Left renal cortex interstitium (tissue), 4 donors: ENCODE measurements at places on chromosomes 7 and 10.

GRCh38 chr7:106717955-106718871, 57.3 kb upstream of the CCDC71L start:
- peak; percentile 24 for DNase-seq

GRCh38 chr7:120783721-120784120, 74.2 kb downstream of the TSPAN12 start:
- no peak for DNase-seq

DNA sequence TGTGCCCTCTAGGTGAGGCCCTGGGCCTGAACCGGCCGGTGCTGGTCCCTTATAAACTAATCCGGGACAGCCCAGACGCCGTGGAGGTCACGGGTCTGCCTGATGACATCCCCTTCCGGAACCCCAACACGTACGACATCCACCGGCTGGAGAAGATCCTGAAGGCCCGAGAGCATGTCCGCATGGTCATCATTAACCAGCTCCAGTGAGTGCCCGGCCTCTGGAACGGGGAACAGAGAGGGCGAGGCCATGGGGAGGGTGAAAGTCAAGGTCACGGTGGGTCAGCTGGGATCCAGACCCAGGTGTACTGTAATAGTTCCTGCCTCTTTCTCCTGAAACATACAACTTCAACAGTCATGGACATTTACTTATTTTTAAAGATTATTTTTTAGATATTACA, 66.7 kb upstream of the GTF2I start:
- DNase-seq: no peak

DNA sequence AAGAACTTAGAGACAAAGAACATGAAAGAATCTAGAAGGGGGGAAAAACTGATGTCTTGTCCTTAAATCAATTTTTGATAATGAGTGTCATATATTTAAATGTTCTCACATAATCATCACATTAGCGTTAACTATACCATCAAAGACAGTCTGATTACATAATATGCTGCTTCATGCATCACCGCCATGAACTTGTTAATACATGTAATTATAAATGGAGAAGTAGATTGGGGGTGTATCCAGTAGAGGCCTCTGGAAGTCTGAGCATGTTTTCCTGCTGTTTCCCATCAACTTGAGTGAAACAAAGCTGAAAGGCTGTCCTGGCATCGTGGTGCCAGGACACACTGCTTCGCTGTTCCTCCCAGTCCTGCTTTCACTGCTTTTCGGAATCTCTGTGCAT, 48.2 kb downstream of the PRLHR start:
- DNase-seq: no peak

- no peak for DNase-seq
These were observed 101.5 kb downstream of the GRM3 start for GRCh38 chr7:86745013-86745745.

DNA sequence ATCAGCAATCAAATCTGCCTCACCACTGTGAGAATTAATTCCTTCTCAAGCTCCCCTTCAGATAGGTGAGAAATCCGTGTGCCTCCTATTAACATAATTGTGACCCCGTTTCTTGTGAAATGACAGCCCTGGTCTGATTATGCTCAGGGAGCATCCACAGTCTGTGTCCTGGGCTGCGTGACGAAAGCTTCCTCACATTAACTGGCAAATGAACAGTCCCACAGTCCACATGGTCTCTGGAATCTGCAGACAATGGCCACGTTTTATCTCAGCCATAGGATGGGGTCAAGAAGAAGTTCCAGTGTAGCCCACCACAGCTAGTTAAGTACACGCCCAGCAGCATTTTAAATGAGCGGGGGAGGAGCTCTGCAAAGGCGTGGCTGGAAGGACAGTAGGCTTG, 229.2 kb downstream of the RPS24 start:
- DNase-seq: no peak

GRCh38 chr7:72223351-72223750, 188.8 kb downstream of the CALN1 start:
- no peak for DNase-seq

DNA sequence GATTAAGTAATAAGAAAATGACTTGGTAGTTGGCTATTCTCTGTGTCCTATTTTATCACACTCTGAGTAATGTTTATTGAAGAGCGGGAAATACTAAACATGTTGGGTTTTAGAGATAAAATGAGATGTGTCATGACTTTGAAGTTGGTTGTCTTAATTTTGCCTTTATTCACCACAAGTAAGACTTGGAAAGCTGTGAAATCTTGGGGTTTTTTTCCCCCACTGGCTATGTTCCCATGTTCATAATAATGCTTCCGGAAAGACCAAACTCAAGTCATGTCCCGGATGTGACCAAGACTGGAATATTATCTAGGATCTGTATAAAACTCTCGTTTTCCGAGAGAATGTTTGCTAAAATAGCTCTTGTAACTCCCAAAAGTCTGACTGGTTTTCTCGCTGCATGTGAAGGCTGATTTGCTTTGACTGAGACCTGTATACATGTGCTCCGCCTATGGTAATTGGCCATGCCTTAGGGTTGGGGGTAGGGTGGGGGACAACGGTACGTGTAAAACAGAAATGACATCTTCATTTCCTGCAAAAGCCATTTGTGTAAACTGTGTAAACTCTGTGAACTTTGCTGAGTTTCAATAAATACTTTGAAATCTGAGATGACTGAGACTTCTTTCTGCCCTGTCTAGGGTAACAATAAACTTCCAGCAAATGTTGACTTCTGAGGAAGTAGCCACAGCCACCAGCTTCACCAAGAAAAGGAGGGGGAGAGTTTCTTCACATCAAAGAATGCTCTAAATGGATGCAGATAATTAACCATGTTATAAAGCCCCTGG, 169.6 kb downstream of the ZNF365 start:
- no peak for DNase-seq

- no peak for DNase-seq
These were observed 1.9 kb upstream of the BHLHA15 start for GRCh38 chr7:98209166-98209920.

- peak; percentile 51 for DNase-seq
These were observed 59.6 kb downstream of the ADRB1 start for GRCh38 chr10:114103284-114103683.

DNA sequence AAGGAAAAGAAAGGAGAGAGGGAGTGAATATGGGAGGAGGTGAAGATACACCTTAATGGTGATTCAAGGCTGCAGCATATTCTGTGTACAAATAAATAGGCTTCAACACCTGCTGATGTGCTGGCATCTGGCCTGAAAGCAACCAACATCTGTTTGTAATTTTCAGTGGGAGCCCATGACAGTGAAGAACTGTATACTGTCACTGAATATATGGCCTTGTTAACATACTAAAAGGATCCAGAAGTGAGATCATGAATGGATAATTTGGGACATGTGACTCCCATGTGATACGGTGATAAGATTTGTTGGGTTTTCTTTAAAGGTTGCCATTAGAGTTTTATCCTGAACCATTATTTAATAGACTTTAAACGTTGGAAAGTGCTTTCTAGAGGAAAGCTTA, 459.3 kb downstream of the CNTNAP2 start:
- DNase-seq: no peak

DNA sequence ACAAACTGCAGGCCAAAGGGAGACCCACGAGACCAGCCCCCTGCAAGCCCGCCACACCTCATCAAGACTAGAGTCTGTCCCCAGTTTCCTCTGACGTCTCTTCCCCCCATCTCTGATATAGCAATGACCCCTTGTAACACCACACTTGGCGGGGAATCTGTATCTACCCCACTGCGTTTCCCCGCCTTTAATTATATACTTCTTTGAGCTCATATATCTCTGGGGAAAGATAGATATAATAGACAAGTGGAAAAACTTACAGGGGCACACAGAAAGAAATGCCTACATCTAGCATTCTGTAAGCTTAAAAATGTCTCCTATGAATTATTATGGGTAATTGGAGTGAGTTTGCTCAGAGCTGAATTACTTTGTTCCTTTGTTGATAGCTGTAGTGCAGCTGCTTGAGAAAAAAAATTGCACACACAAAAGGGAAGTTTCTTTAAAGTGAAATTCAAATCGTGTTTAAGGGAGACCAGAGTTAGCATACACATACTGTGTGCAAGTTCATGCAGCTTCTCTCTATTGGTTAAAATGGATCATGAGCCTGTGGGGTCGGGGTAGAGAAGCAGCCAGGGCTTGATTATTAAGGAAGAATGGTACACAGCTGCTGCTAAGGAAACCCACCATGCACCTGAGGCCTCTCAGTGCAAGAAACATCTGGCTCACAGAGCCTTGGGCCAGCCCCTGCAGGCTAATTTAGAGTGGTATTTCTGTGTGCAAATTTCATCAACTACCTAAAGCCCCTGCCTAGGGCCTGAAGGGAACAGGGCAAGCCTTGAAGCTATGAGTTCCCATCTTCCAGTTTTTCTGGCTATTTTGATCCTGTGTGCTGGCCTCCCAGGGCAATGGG, 32.5 kb downstream of the CDCA7L start:
- no peak for DNase-seq

DNA sequence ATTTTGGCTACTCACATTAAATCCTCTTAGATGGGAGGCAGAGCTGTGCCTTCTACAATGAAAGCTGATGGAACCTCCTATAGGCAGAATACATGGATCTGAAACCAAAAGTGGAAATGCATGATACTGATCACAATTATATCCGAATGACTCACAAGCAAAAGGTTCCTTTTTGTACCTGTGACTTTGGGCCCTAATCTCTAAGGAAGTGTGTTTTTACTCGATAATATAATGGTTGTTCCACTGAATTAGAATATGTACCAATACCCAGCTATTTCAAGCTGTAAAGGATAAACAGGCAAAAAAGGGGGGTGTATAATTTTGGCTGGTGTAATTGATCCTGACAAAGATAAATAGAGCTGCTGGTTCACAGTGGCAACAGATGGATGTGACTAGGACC, 17.6 kb upstream of the LAMB1 start:
- no peak for DNase-seq

DNA sequence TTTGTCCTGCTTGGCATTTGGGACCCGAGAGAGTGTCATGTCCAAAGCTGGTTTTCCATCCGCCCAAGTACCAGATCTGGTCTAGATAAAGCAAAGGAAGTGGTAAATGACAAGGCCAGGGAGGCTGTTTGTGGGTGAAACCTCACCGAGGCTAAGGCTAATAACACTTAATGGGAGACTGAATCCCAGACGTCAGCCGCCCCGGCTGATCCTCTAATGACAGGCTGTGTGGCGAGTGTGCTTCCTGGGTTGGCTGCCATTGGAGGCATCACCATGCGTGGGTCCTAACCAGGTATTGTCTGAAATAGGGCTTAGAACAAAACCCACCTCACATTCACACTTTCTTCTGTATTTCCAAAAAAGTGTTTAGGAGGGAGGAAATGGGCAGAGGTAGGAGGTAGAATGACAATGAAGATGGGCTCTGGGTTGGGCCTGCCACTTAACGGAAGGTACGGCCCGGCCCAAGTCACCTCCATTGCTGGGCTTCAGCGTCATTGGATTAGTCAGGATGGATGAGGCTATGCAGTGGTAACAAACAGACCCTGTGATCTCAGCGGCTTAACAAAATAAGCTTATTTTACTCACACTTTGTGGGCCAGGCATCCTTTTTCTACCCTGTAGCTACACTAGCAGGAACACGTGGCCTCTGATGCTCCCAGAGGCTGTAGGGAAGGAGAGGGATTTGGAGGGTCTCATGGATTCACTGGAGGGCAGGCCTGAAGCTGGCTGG, 59.7 kb downstream of the PROSER2 start:
- no peak for DNase-seq

DNA sequence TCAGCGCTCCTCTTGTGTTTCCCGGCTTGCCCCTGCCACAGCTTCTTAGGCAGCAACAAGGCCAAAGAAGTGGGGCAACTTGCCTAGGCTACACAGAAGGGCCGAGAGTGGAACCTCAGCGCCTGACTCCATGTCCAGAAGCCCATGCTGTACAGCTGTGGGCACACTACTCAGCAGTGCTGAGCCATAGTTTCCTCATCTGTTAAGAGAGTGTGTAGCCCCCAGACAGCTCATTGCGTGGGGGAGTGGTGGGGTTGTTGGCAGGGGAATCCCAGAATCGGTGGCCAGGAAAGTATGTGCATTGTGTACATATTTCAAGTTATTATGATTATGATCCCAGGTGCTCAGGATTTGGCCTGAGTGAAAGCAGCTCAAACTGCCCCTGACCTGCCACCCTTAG, 96.2 kb downstream of the CDH23 start:
- DNase-seq: no peak

DNA sequence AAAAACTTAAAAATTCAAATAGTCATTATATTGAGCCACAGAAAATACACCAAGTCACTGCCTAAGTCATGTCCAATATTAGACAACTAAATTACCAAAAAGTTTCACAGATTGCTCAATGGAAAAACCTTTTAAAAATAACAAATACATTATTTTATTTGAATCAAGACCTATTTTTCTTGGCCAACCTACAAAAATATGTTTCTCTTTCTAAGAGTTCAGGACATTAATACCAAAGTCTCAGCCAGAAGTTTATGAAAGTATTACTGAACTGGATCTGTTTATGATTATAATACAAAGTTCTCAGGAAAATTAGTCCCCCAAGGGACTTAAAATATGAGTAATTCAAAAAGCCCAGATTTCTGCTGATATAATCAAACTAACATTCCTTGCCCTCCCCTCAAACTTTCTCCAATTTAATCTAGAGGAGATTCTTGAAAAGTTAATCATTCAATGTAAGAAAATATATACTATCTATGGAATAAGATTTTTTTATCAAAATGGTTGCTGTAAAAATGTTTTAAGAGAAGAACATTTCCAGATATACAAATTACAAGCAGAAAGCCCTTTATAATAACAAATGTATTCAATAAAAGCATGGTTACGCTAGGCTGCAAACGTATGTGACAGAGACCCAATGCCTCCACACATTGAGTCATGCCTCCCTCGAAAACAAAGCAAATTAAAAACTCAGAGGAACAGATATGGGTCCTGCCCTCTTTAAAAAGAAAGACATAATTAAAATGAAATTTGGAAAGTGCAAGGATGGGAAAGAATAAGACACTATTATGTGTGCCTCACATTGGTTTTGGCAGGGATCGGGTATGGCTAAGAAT, 381.6 kb downstream of the PARD3 start:
- DNase-seq: no peak

- no peak for DNase-seq
These were observed 36.9 kb upstream of the CCDC3 start for GRCh38 chr10:13038391-13038790.
